ENCODE measurements at places on chromosomes 2 and 18.

GRCh38 chr2:67880291-67880761 is 182.5 kb downstream of the C1D start:
- DNase-seq = no peak

GRCh38 chr2:120509213-120509815 is 163.4 kb downstream of the INHBB start:
- DNase-seq = no peak

DNA sequence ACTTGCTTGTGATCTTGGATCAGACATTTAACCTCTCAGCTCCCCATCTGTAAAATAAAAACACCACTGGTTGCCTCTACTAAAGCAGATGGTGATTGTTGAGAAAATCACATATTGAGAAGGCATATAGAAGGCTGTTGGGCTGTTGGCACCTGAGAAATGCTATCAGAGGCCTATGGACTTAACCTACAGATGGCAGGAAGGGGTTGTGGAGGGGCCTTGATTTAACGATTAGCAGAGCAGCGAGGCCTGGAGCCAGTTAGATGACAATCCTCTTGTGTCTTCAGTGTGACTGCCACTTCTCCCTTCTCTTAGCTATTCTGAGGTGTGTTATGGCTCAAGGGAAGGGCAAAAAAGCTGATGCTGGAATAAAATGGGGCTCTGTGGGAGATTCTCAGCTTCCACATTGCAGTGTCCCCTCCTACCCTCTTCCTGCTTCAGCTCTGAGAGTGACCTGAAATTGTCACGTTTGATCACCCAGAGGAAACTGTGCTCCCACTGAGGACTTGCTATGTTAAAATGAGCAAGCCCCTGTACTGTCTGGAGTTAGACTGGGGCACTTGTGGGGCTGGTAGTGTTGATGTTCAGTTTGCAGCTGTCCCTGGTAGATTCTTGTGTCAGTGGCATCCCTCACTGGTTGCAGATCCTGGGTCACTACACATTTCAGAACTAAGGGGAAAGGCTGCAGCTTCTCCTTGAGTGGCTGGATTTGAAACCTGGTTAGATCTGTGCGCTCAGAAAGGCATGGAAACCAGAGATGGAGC is 31.5 kb downstream of the CXCR4 start:
- DNase-seq = no peak

- DNase-seq = no peak
Measured at GRCh38 chr2:38515155-38516074, 87.3 kb downstream of the HNRNPLL start.

DNA sequence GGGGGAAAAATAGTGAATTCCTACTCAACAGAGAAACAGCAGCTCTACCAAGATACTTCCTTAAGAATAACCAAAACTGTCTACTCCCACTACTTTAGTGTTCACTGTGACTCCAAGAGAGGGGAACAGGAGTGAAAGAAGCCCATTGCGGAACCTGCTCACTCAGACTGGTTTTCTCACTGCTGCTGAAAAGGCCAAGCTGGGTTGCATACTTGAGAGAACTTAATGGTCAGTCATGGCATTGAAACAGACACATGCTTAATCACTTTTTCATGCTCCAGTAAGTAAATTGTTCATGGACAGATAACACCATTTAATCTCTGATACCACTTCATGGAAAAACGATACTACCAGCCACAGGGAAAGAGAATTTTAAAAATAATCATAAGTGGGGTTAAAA is 35.7 kb upstream of the SLC8A1 start:
- DNase-seq = no peak

- DNase-seq = no peak
Measured at GRCh38 chr18:34049511-34049910, 175.2 kb downstream of the NOL4 start.

- DNase-seq = no peak
Measured at GRCh38 chr2:189022053-189022481, 47.9 kb downstream of the COL3A1 start.

- DNase-seq = no peak
Measured at GRCh38 chr2:41949091-41949882, 98.5 kb upstream of the PKDCC start.

GRCh38 chr2:225993430-225993829 is 593.9 kb downstream of the NYAP2 start:
- no peak for DNase-seq

DNA sequence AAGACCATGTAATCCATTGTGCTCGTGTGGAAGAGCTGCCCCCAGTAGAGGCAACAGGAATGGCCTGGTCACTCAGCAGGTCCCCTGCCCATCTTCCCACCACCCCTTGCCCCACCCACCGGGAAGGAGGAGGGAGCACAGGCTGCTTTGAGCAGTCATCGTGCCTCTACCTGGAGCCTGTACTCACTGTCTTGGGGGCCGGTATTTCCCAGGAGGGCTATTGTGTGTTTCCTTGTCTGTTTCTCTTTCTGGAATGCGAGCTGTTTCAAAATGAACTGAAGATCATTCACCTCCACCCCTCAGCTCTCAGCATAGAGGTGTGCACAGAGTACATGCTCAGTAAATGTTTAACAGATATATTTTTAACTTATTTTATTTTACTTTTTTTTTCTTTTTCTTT is 7.7 kb upstream of the AMMECR1L start:
- DNase-seq = no peak

GRCh38 chr2:207512356-207512755 is 17.4 kb upstream of the CREB1 start:
- DNase-seq = no peak

GRCh38 chr2:50777954-50778353 is 254.0 kb downstream of the NRXN1 start:
- no peak for DNase-seq

GRCh38 chr2:135494503-135494902 is 36.5 kb downstream of the ZRANB3 start:
- no peak for DNase-seq

GRCh38 chr2:68052717-68053422 is 9.9 kb downstream of the C1D start:
- DNase-seq = no peak

DNA sequence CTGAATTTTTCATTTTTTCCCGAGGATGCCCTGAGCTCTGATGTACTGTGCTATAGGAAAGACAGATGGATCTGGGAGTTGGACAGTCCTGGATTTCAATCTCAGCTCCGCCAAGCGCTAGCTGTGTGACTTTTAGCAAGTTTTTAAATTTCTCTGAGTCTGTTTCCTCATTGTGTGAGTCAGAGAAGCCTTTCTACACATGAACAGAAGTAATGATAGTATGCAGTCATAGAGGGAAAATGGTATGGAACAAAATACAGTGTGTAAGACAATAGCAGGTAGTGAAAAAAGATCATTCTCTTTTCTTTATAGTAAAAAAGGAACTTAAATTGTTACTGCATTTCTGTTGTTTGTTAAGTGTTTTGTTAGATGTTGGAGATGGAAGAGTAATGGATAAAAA is 52.4 kb upstream of the PPM1B start:
- no peak for DNase-seq

- DNase-seq = no peak
Measured at GRCh38 chr2:111057721-111058120, 63.0 kb upstream of the BCL2L11 start.

GRCh38 chr2:99261242-99261641 is 5.8 kb upstream of the LYG2 start:
- no peak for DNase-seq

GRCh38 chr2:240869956-240870875 is 1.6 kb downstream of the AGXT start:
- no peak for DNase-seq

Measured in stimulated activated naive CD8-positive, alpha-beta T cell treated with anti-CD3 and anti-CD28 coated beads, Interleukin-15, Interleukin-2, amounts not matched to agents 100 U/mL and 50 U/mL, for 24 hours (primary cell).